ENCODE measurements at places on chromosomes 1 and 21.

DNA sequence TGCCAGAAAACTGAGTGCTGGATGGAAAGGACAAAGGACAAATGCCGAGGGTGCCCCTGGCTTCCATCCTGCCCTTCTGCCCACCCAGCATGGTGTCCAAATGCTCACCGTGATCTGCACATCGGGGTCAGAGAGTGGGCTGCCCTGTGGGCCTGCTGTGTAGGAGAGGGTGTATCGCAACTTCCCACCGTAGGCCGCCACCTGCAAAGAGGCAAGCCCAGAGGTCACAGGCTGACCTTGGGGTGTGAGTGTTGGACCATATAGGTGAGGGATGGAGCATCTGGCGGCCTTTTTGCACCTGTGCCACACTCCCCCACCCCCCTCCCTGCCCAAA lies 53.5 kb downstream of the LDLRAD2 start:
- DNase-seq: no peak

DNA sequence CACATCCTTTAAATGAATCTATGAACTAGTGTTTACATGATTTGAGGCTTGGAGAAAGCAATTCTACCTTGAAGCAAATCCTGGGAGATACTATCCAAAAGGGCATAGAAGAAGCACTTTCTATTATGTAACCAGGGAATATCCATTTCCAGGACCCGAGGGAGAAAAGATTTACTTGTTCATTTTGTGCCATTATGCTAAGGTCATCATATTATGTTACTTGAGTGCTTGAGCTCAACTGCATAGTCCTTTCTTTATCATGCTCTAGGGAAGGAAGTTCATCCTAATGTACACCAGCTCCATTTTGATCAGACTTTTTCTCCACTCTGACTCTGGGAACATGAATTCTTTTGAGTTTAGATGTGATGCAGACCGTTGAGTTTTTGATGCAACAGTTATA lies 188.6 kb upstream of the SNX7 start:
- no peak for DNase-seq

DNA sequence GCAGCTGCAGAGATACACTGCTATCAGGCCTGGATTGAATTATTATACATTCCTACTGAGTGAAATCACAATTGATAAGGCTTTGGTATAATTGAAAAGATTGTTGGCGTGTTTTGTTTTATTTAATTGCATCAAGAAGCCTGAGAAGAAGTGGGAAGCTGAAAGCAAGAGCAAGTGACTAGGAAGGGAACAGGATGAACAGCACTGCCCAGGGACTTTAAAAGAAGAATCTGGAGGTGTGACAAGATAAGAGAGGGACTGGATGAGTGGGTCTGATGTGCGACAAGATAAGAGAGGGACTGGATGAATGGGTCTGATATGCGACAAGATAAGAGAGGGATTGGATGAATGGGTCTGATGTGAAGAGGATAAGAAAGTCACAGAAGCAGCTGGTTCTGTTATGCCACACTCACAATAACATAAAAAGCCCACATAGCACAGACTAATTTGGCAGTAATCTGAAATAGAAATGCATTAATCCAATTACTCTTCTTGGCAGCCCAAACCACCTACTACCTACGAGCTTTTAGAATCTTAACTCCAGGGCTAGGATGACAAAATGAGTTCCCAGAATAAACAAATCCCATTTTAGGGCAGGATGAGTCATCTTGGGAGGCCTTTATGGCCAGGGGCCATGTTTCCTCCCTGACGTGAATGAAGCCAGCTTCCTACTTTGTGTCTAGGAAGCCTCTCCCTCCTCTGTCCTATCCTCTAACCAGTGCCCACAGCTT lies 129.7 kb downstream of the DUSP10 start:
- DNase-seq: no peak

DNA sequence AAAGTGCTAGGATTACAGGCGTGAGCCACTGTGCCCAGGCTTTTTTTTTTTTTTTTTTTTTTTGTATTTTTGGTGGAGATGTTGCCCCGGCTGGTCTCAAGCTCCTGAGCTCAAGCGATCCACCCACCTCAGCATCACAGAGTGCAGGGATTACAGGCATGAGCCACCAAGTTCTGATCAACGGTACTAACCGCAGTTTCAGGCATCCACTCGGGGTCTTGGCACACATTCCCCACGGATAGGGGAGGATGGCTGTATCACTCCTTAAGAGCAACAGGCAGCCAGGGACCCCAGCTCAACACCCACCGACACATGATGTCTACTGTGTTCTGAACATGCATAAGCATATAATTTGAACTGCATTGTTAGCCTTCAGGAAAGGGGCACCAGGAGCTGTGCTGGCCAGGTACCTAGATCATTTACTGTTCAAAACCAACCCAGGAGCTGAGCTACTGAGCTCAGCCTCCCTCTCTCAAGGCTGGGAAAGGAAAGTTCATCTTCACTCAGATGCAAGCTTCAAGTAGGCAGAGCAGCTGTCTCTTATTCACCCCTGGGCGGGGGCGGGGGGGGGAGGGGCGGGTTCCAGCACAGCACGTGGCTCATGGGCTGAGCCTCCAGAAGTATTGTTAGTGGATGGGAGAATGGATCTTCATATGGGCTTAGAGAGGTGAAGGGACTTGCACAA lies 24.7 kb downstream of the CAPZB start:
- no peak for DNase-seq

GRCh38 chr1:32741413-32742198 lies 39.0 kb upstream of the SYNC start:
- no peak for DNase-seq

DNA sequence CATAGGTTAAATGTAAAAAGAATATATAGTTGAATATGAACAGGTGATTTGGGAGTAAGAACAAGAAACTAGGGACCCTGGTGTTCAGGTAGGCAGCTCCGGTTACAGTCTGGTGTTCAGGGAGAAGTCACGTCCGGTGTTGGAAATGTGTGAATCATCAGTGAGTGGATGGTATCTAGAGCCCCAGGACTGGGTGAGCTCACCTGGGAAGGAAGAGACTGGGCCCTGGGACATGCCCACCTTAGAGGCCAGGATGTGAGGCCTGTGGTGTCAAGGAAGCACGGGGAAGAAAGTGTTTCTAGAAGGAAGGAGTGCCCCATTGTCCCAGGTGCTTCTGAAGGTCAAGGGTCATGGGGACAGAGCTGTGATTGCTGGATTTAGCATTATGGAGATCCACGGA lies 1.5 kb upstream of the GJB3 start:
- no peak for DNase-seq

DNA sequence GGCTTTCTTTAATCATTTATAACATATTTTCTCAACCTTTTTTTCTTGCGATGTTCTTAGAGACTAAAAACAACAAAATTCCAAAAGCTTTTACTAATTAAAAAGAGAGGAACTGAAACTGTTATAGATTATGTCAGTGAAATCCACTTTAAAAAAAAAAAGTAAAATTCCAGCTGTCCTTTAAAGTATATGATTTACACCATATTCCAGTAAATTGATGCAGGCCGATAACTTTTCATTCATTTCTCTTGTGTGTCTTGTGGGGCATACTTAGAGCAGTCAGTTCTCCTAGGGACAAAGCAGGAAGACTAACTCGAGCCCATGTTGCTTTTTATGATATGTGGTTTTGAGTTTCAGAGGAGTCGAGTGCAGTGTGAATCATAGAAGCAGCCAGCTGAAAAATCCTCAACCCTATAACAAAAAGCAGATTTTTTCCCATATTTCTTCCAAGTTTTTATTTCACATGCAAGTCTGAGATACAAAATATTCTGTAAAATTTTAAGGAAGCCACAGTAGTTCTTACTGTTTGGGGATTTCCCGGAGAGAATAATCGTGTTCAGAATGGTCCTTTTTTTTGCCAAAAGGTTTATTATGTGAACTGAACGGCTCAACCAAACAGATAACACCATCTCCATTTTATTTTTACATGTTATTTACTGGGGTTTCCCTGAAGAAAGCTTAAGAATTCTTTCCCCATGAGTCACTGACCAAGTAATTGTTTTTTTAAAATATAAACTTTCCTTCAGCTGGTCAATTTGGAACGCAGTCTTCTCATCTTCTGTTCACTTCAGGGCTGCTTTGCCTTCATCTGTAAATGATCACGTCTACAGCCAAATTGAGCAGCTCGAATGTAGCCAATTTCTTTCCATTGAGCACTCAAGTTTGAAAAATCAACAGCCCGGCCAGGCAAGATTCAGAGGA lies 77.0 kb upstream of the C1orf105 start:
- no peak for DNase-seq

- DNase-seq: no peak
Observed at GRCh38 chr21:17733209-17733608, 85.9 kb downstream of the C21orf91 start.

- no peak for DNase-seq
Observed at GRCh38 chr1:107572674-107573211, 392.2 kb downstream of the VAV3 start.

GRCh38 chr1:237687804-237688203 lies 202.9 kb downstream of the ZP4 start:
- DNase-seq: no peak

DNA sequence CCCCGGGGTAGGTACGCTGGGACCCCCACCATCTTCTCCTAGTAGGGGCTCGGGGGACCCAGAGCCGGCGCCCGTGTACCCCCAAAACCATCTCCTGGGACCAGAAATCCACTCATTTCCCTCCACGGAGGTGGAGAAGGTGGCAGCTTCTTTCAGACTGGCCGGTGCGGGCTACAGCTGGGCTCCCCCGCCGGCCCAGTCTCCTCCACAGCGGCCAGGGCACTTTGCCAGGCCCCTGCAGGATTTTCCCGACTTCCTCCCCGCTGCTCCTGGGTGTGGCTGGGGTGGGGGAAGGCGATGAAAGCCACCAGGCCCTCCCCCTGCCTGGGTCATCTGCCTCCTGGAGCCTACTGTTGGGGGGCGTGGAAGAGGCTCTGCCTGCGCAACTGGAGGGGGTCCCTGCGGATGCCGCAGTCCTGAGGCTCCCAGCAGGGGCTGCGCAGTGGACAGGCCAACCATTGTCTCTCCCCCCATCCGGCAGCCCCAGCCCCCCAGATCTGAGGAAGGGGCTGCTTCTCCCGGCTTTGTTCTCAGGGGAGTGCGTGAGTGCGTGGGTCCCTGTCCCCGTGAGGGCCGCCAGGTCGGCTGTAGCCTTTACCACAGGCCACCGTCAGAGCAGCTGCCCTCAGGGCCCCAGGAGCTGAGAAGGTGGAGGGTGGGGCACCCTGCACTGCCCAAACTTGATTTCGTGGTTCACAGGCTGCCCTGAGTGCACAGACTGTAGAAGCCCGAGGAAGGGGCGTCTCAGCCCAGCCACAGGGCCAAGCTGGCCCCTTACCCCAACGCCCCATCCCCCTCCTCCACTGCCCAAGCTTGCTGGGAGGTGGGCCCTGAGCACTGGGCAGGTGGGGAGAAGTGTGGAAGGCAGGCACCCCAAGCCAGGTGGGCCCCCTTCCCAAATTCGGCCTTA lies 1.3 kb downstream of the AGRN start:
- no peak for DNase-seq

GRCh38 chr1:155254228-155254713 lies 1.0 kb downstream of the ENTREP3 start:
- DNase-seq: no peak

DNA sequence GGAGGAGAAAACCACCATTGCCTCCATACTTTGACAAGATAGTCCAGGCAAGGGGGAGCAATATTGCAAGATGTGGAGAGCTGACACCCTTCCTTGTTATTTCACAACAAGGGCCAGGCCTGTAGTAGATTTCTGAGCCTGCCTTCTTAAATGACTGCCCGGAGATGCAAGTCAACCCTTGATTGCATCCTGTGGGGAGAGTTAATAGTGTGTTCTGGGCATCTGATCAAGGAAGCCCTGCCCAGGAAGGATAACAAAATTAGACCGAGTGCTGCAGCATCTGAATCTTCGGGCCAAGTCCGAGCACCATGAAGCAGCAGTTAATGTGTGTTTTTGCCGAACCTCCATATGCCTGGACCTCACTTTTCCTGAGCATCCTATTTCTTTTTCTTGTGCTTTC lies 382.3 kb downstream of the PRDM2 start:
- no peak for DNase-seq

GRCh38 chr1:36328713-36329112 lies 5.3 kb upstream of the EVA1B start:
- no peak for DNase-seq

DNA sequence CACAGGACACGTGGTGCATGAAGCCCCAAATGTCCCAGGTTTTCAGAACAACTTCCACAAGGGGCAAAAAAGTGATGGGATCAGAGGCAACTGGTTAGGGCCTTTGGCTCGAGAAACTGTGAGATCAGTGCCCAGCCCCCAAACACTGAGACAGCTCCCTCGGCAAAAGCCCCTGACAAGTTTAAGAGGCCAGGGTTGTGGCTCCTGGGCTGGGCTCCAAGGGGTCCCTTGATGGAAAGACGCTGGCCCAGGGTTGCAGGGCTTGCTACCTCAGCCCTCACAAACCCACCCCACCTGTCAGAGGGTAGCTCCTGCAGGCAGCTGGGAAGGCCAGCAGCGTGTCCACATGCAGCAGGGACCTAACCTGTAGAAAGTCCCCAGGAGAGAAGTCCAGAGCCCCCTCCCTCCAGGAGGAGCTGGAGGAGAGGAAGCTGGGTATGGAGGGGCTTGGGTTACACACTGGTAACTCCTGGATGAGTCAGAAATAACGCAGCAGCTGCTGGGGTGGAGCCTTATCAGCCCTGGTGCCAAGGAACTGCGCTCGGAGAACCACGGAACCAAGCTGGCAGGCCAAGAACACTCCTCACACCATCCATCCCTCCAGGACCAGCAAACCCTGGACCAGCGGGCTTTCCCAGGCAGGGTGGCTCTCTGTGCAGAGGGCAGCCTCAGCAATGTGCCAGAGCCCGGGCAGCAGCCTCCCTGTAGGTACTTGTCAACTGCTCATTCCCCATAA lies 37.5 kb downstream of the CTNNBIP1 start:
- DNase-seq: no peak

DNA sequence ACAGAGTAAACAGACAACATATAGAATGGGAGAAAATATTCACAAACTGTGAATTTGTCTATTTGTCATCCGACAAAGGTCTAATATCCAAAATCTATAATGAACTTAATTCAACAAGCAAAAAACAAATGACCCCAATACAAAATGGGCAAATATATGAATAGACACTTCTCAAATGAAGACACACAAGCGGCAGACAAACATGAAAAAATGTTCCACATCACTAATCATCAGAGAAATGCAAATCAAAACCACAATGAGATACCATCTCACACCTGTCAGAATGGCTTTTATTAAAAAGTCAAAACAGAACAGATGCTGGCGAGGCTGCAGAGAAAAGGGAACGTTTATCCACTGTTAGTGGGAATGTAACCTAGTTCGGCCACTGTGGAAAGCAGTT lies 72.7 kb downstream of the SMYD3 start:
- no peak for DNase-seq
